ENCODE measurements at places on chromosomes 6 and 20.

DNA sequence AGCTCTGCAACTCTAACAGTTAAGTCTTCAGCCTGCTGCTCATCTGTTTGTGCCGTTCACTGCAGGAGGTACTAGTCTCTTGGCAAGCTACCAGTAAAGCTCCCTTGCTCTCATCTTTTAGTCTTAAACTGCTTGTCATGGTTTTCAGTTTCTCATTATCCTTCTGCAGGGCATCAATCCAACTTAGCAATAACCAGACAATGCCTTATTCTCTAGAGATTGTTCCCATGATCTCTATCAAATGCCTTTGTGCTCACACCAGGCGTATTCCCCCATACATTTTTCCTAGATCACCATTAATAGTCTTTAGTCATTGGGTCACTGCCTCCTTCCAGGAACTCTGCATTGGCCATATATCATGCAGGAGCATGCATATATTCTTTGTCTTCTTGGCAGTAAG lies 171.3 kb downstream of the GRM1 start:
- no peak for DNase-seq

DNA sequence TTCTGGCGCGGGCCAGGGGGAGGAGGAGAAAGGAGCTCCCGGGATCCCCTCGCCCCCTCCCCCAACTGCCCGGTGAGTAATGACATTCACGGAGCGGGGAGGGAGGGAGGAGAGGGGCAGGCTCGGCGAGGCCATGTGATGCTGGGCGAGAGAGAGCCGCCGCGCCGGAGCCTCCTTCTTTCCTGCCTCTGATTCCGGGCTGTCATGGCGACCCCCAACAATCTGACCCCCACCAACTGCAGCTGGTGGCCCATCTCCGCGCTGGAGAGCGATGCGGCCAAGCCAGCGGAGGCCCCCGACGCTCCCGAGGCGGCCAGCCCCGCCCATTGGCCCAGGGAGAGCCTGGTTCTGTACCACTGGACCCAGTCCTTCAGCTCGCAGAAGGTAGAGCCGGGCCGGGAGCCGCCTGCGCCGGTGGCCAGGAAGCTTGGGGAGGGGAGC lies at the start of gene GDAP1L1:
Gene GDAP1L1 (plus strand): TSS at position 178 of the 441 bp plus-strand sequence. CDS start 27 bp downstream, at position 205.
- DNase-seq: no peak

- peak; percentile 30 for DNase-seq
Observed at GRCh38 chr6:89037141-89037900, 43.2 kb upstream of the PNRC1 start.

DNA sequence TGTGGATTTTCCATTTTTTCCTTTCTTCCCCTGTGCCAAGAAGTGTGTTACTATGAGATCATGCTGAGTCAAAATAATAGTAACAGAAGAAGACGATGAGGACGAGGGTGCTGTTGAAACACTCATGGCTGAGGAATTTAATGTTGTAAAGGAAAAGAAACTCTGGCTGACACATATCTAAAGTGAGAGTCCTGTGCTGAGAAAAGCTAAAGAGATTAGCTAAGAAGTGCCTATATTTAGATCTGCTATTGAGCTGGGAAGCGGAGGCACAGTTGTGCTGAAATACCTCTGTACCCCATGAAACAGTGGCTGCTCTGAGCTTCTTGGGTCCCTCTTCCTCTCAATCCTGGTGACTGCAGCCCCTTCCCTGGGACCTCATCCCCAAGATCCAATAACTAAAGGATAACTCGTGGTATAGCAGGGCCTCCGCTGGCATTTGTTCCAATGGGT lies 1.1 kb upstream of the SYTL3 start:
- no peak for DNase-seq

GRCh38 chr6:11251553-11252360 lies 19.3 kb upstream of the NEDD9 start:
- peak; percentile 50 for DNase-seq

GRCh38 chr6:156164701-156165452 lies 612.3 kb upstream of the ARID1B start:
- DNase-seq: peak; percentile 61

DNA sequence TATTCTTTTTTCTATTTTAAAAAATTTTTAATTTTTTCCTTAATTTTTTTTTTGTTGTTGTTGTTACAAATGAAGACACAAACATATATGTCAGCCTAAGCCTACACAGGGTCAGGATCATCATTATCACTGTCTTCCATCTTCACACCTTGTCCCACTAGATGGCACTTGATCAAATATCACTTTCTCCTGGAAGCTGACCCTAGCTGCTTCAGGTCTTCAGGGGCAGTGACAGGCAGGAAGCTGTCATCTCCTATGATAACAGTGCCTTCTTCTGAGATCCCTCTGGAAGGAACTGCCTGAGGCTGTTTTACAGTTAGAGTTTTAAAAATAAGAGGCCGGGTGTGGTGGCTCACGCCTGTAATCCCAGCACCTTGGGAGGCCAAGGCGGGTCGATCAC lies 70.2 kb upstream of the EEF1E1 start:
- DNase-seq: no peak

DNA sequence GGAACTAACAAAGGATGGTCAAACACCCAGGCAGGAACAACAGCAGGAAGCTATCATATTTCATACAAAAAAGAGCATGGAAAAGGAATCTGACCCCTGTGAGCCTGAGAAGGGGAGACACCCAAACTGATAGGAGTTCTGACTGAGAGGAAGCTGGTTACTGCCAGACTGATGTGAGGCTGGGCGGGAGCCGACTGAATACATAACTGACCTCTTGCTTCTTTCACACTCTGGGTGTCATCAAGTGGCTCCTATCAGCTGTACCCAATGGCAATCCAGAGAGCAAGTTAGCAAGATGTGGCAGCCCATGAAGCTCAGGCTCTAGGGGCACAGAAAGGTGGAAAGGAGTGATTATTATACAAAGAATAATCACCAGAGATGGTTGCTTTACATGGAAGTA lies 795.1 kb upstream of the HS3ST5 start:
- no peak for DNase-seq

DNA sequence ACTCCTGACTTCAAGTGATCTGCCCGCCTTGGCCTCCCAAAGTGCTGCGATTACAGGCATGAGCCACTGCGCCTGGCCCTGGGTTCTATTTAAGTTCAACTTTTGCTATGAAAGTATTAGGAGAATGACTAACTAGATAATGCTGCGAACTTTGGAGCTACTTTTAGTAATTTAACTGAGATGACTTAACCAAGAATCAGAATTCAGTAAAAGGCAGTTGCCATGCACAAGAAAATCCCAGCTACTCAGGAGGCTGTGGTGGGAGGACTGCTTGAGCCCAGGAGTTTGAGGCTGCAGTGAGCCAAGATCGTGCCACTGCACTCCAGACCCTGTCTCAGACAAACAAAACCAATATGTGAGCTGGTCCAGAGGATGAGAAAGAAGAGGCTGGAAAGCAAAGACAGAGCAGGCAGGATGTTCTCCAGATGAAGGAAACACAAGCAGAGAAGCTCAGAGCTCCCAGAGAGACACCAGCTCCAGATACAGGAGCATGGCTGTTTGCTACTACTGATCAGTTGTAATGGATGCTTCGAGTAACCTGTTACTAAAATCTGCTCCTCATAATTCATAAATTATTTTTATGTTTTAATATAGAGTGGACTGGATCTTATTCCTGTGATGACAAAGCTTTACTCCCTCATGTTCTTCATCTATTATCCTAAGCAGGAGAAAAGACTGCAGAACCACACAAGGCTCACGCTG lies 23.9 kb downstream of the ZNF217 start:
- no peak for DNase-seq

GRCh38 chr6:145233955-145234354 lies 501.4 kb downstream of the EPM2A start:
- DNase-seq: no peak

GRCh38 chr20:40892642-40893041 lies 136.0 kb upstream of the TOP1 start:
- no peak for DNase-seq

- DNase-seq: peak; percentile 82
Observed at GRCh38 chr6:167350731-167351655, 26.1 kb downstream of the TTLL2 start.

DNA sequence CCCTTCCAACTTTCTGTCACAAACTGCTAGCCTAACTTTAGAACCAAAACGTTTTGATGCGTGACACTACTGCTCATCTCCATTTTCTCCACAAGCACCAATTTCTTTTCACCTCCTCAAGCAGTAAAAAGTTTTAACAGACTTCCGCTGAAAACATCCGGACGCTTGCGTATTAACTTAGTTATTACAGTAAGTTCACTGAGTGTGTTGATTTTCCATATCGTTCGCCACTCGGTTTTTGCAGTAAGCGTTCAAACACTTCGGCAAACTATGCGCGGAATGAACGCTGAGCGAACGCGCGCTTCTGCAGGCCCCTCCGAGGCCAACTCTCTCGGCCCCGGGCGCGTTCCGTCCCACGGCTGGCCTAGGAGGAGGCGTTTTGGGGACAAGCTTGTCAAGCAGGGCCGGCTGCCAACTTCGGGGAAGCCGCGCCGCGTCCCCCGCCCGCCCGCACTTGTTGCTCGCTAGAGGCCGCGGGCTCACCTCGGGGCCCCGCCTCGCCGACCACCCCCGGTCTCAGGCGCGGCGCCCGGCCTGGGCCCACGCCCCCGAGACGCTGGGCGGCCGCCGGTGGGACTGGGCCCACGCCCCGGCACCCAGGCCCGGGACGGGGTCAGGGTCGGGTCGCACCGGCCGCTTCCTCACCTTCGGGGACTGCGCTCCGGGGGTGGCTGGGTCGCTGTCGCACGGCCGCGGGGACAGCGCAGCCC lies 945 bp downstream of the PHF10 start:
- peak; percentile 92 for DNase-seq

GRCh38 chr6:15430931-15431405 lies 185.1 kb downstream of the JARID2 start:
- DNase-seq: no peak

- peak; percentile 41 for DNase-seq
Observed at GRCh38 chr20:10761786-10762185, 88.0 kb upstream of the JAG1 start.

DNA sequence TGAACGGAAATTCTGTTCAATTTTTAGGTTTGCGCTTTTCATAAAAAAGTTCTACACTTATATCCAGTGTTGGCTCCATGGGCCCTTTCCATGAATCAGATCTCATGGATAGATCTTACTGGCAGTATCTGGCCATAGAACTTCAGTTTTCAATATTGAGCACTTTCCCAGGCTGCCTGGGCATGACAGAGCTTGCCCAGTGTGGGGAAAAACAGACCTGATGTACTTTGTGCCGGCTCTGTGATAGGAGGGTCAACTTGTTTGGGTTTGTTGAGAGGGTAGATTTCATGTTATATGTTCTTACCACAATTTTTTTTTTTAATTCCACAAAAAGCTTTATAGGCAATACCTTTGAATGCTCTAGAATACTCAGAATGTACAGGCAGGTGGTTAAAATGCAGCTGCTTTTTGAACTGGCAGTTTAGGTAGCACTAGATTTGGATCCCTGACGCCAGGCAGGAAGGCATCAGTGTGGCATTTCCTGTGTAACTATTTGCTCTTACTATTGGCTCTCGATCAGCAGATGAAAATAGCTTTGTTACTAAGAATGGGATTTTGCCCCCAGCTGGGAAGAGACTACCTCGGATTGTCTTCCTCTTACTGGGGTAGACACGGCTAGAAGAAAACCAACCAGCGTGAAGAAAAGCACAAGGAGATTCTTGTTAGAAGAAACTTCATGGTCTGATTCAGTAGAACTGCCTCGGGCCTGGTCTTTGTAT lies 404.9 kb upstream of the SOX4 start:
- DNase-seq: no peak

GRCh38 chr6:101208152-101208551 lies 185.4 kb upstream of the GRIK2 start:
- no peak for DNase-seq

DNA sequence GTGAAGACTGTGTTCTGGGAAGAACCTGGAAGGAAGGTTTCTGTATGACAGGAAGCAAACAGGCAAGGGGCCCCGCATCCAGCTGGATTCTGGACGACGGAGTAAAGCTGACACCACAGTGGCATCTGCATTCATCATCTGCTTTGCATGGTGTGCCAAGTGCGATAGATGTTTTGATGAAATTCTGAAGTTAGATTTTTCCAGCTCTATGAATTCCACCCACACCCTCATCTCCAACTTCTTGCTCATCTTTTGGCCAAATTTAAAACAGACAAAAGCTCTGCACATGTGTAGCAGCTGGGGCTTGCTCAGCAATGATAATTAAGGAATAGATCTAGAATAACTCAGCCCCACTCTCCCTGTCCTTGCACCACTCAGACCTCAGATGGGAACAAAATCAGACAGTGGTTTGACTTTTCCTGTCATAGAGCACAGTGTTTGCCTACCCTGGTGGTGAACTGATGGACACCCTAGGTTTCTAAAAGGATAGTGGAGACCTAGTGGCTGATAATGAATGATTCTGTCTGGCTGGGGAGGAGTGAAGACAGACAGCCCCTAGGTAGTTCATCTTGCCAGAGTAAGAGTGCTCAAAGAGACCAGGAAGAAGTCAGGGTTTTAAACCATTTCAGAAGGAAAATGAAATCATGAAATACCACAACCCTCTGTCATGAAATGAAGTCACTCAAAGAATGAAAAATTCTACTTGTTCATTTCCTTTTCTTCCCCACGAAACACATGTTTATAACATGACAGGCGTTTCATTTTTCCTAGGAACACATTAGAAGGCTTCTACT lies 85.8 kb downstream of the BCAS1 start:
- DNase-seq: peak; percentile 19

GRCh38 chr20:45701873-45702272 lies at the start of gene WFDC13:
TSS of gene WFDC13 (plus strand) at chr20:45702038. CDS start at chr20:45702124, 86 bp downstream.
- no peak for DNase-seq

DNA sequence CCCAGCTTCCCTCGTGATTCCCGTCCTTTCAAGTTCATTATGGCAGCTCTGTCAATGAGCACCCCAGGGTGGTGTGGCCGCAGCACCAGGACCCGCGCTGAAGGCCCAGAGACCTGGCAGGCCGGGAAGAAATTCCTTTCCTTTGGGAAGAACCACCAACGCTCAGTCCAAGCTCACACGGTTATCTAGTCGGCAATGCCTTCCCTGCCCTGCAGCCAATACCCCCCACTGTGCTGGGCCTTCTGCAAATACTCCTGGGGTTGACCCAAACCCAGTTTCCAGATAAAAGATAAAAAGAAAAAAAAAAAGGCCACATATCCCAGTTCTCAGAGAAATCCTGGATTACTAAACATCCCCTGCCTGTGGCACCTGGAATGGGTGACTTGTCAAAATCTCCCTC lies 28.7 kb downstream of the PXDC1 start:
- no peak for DNase-seq

DNA sequence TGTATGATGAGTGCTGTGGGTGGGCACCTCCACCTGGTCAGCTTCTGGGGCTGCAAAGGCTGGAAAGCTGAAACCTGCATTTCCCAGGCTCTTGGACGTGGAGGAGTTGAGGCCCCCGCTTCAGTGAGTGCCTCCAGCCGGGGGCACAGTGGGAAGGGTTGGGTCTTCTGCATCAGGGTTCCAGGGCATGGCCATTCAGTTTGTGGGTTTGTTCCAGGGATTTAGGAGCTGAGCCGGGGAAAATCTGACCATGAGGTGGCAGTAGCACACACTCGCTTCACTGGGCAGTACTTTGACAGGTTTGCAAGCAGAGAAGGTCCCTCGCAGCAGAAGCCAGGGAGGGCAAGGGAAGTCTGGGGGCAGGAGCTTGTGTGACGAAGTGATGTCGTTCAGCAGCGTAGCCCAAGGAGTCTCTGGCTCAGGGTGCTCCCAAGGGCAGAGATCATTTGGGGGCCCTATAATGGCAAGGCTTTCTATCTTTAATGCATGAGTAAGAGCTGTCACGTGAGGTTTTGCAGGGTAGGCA lies 69.5 kb upstream of the SULF2 start:
- no peak for DNase-seq

- no peak for DNase-seq
Observed at GRCh38 chr20:17859616-17860232, 108.9 kb downstream of the SNX5 start.

Measured in stomach (tissue), 19 donors.